HT1080 (cell line): ENCODE measurements at places on chromosomes 5 and 9.

GRCh38 chr9:4180907-4181605 is 118.8 kb downstream of the GLIS3 start:
- DNase-seq, result no peak

GRCh38 chr5:174521449-174521848 is 202.9 kb upstream of the MSX2 start:
- no peak for DNase-seq

DNA sequence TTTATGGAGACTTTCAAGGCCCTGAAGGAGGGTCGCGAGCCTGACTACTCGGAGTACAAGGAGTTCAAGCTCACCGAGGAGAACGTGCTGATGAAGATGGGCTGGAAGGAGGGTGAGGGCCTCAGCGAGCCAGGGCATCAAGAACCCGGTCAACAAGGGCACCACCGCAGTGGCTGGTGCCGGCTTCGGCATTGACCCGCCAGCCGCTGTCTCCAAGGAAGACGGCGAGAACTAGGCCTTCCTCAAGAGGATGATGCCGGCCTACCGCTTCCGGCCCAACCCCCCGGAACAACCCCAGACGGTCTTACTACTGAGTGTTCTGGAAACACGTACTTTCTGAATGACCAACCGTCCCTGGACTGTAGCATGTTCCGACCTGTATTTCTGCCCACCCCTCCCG is 169.2 kb downstream of the HINT1 start:
- no peak for DNase-seq

- DNase-seq, result peak; percentile 7
Measured at GRCh38 chr5:59348189-59348588, 545.3 kb downstream of the PDE4D start.

DNA sequence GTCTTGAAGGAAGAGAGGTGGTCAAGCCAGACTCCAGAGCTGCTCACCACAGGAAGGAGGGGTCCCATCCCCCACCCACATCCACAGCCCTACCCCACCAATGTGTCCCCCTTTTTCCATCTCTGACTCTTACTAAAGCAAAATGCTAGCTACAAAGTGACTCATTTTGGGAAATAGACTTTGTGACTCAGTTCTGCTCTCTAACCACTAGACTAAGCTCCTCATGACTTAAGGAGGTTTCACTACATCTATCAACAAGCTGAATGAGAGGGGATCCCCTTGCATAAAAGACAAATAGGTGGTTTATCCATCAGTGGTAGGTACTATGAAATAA is 35.1 kb upstream of the ADRB2 start:
- peak; percentile 93 for DNase-seq

DNA sequence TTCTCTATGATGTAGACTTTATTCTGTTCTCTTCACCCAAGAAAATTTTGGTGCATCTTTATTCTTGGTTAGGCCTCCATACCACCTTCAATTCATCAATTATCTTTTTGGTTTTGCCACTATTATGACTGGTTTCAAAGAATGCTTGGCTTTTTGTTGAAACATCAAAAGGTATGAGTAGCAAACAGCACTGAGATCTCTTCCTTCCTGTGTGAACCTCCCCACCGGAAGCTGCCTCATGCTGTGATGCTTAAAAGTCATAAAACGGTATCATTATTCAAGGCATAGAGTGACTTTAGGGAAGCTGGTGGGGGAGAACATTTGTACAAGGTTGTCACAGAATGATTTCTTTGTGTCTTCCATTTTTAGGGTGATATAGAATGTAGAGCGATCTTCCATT is 70.6 kb downstream of the IQGAP2 start:
- no peak for DNase-seq

GRCh38 chr5:109335114-109335513 is 74.7 kb downstream of the PJA2 start:
- DNase-seq, result no peak

DNA sequence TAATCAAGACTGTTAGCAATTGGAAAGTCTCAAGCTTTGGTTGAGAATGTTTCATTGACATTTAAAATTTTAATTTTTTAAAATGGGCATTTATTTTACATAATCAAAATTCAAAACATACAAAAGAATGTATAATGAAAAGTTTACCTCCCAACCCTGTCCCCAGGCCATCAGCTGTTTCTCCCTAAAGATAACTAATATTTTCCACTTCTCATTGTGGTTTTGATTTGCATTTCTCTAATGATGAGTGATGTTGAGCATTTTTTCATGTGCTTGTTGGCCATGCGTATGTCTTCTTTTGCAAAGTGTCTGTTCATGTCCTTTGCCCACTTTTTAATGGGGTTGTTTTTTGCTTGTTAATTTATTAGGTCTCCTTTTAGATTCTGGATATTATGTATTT is 11.4 kb upstream of the MACIR start:
- DNase-seq, result no peak

GRCh38 chr5:57439601-57440000 is 43.0 kb downstream of the ACTBL2 start:
- no peak for DNase-seq
